Liver (tissue), 10 donors: ENCODE measurements at places on chromosomes 4 and X. TPM values are rescaled to one million over a fixed set of nuclear protein-coding genes. Genes with fewer than 3 reads are reported as not detected.

Gene RRH
- 0.05 TPM for polyA plus RNA-seq

DNA sequence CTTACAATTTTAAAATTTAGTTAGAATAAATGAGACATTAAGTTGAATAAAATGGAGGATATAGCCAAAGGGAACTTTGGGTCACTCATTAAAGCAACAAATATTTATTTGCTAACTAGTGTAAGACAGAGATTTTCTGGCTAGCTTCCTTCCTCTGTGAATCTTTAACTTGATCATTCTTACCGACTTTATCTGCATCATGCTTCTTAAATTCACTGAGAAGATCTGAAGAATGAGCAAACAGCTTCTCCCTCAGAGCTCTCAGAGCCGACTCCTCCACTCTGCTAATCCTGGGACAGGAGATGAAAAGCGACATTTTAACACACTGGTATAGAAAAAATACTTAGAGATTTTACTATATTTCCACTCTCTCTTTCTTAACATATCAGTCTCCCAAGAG lies 35.1 kb downstream of the PPEF2 start:
- H3K4me3 ChIP-seq, result no peak overlapping the region
- no peaks in the 10 kb centered on the region for H3K36me3 ChIP-seq
- H3K27me3 ChIP-seq, result no peaks in the 10 kb centered on the region
- no peaks in the 10 kb centered on the region for H3K4me1 ChIP-seq

- DNase-seq, result peak; percentile 78
- H3K4me1 ChIP-seq, result peaks cover 28% of the 10 kb centered on the region
- H3K27ac ChIP-seq, result peak overlapping the region; percentile 78
- H3K27me3 ChIP-seq, result no peaks in the 10 kb centered on the region
- no peak overlapping the region for H3K4me3 ChIP-seq
These were observed 158.7 kb downstream of the SPRY1 start for GRCh38 chr4:123555233-123555806.

DNA sequence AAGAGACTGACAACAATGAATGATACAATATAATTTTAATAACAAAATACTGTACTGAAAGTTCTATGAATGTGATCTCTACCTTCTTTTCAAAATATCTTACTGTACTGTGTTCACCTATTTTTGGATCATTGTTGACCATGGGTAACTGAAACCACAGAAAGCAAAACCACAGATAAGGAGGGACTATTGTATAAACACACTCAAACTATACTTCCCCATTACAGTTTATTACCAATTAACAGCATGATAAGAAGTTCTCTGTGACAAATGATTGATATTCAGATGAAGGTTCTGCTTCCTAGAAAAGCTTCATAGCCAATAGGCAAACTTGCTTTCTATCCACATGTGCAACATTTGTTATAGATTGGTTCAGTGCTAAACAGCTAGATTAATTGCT lies 50.1 kb downstream of the GABRG1 start:
- no peak overlapping the region for H3K27ac ChIP-seq
- no peak for DNase-seq
- no peaks in the 10 kb centered on the region for H3K36me3 ChIP-seq
- no peak overlapping the region for H3K4me3 ChIP-seq

Gene CYSLTR1
- polyA plus RNA-seq, result 0.54 TPM

- no peaks in the 10 kb centered on the region for H3K4me1 ChIP-seq
- no peaks in the 10 kb centered on the region for H3K27me3 ChIP-seq
- no peak overlapping the region for H3K27ac ChIP-seq
- H3K4me3 ChIP-seq, result no peak overlapping the region
These were observed 144.2 kb downstream of the PDLIM5 start for GRCh38 chr4:94595880-94596483.

GRCh38 chr4:138688408-138689085 lies 327.0 kb upstream of the NOCT start:
- no peaks in the 10 kb centered on the region for H3K4me1 ChIP-seq
- H3K36me3 ChIP-seq, result no peaks in the 10 kb centered on the region
- DNase-seq, result no peak
- H3K4me3 ChIP-seq, result no peak overlapping the region
- H3K27ac ChIP-seq, result no peak overlapping the region
- H3K27me3 ChIP-seq, result no peaks in the 10 kb centered on the region

Gene IRS4
- polyA plus RNA-seq, result not detected

- peaks cover 35% of the 10 kb centered on the region for H3K36me3 ChIP-seq
- H3K27ac ChIP-seq, result no peak overlapping the region
- H3K4me3 ChIP-seq, result no peak overlapping the region
- H3K27me3 ChIP-seq, result no peaks in the 10 kb centered on the region
- H3K4me1 ChIP-seq, result no peaks in the 10 kb centered on the region
These were observed 22.2 kb upstream of the GCNA start for GRCh38 chrX:71556036-71556435.

Gene C4orf51
- not detected for polyA plus RNA-seq

DNA sequence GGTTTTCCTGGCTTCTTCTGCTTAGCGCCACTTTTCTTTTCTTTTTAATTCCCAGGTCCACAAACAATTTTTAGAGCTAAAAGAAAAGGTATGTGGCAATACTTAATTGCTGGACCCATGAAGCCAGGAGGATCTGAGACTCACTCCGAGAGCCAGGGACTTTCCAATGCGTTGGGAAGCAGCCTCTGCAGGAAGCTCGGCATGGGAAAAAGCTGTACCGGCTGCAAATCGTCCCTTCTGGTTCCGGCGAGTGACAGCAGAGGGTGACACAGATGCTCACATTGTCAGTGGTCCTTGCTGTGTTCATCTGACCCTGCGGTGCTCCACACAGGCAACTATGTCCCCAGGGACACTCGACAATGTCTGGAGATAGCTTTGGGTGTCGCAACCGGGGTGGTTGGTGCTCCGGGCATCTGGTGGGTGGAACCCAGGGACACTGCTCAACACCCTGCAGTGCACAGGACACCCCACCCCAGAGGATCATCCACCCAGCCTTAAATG lies 164.0 kb downstream of the PRKX start:
- H3K4me3 ChIP-seq, result no peak overlapping the region
- H3K27me3 ChIP-seq, result no peaks in the 10 kb centered on the region
- H3K27ac ChIP-seq, result no peak overlapping the region

DNA sequence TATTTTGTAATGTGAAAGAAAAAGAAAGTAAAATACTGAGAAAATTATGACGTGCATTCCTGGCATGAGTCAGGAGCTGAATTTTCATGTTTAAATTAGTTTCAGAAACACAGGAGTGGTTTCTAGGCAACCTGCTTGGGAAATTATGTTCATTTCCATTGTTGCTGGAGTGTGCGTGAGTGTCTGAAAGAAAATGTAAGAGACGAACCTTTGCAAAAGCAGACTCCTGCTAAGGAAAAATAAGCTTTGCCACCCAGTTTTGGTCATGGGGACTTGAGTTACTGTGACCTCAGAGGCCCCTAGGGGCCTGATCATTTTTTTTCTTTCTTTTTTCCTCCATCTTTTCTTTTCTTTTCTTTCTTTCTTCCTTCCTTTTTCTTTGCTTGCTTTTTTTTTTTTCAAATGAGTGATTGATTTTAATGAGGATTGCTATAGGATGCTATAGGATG lies 18.8 kb upstream of the CHRNA9 start:
- no peaks in the 10 kb centered on the region for H3K36me3 ChIP-seq
- H3K4me1 ChIP-seq, result peaks cover 8% of the 10 kb centered on the region
- H3K4me3 ChIP-seq, result no peak overlapping the region
- H3K27me3 ChIP-seq, result no peaks in the 10 kb centered on the region
- no peak for DNase-seq
- H3K27ac ChIP-seq, result no peak overlapping the region

Gene NCAPG
- 1.4 TPM for polyA plus RNA-seq

- H3K27me3 ChIP-seq, result no peaks in the 10 kb centered on the region
- H3K36me3 ChIP-seq, result no peaks in the 10 kb centered on the region
- DNase-seq, result peak; percentile 42
These were observed 388.4 kb upstream of the SPOCK3 start for GRCh38 chr4:167622481-167623240.

GRCh38 chrX:112759966-112760365 lies 80.2 kb upstream of the LHFPL1 start:
- no peak overlapping the region for H3K4me3 ChIP-seq
- H3K27ac ChIP-seq, result no peak overlapping the region
- no peak for DNase-seq
- H3K27me3 ChIP-seq, result no peaks in the 10 kb centered on the region
- H3K4me1 ChIP-seq, result no peaks in the 10 kb centered on the region
- no peaks in the 10 kb centered on the region for H3K36me3 ChIP-seq

Gene GPR78
- polyA plus RNA-seq, result not detected

- no peaks in the 10 kb centered on the region for H3K27me3 ChIP-seq
- H3K4me1 ChIP-seq, result no peaks in the 10 kb centered on the region
- H3K4me3 ChIP-seq, result no peak overlapping the region
- peaks cover 2% of the 10 kb centered on the region for H3K36me3 ChIP-seq
These were observed 350.3 kb downstream of the NR3C2 start for GRCh38 chr4:148091896-148092295.

- no peak for DNase-seq
- H3K27ac ChIP-seq, result no peak overlapping the region
- H3K36me3 ChIP-seq, result no peaks in the 10 kb centered on the region
- no peak overlapping the region for H3K4me3 ChIP-seq
These were observed 55.8 kb upstream of the WDR1 start for GRCh38 chr4:10172278-10172921.

- no peaks in the 10 kb centered on the region for H3K36me3 ChIP-seq
- peaks cover 9% of the 10 kb centered on the region for H3K27me3 ChIP-seq
- peaks cover 3% of the 10 kb centered on the region for H3K4me1 ChIP-seq
- H3K4me3 ChIP-seq, result no peak within 1 kb of the TSS
These were observed at the start of gene NKX1-1 for GRCh38 chr4:1406394-1406980. TSS of gene NKX1-1 (minus strand) at chr4:1406442. CDS start at chr4:1406442, 0 bp downstream.

DNA sequence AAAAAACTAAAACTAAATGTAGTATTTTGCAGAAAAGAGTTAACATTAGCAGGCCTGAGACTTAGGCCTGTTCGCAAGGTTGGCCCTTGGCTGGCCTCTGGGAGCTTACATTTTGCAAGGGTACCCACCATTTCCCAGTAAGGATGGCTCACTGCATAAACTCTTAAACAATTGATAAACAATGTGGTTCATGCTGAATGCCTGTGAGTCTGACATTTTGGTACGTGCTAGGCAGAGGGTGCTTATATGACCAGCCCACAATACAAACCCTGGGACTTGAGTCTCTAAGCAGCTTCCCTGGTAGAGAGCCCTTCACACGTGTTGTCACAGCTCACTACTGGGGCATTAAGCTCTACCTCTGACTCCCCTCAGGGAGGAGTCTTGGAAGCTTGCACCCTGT lies 7.4 kb downstream of the PRPS2 start:
- no peak overlapping the region for H3K27ac ChIP-seq
- H3K4me1 ChIP-seq, result no peaks in the 10 kb centered on the region
- no peak overlapping the region for H3K4me3 ChIP-seq
- no peak for DNase-seq
- no peaks in the 10 kb centered on the region for H3K36me3 ChIP-seq
- no peaks in the 10 kb centered on the region for H3K27me3 ChIP-seq

DNA sequence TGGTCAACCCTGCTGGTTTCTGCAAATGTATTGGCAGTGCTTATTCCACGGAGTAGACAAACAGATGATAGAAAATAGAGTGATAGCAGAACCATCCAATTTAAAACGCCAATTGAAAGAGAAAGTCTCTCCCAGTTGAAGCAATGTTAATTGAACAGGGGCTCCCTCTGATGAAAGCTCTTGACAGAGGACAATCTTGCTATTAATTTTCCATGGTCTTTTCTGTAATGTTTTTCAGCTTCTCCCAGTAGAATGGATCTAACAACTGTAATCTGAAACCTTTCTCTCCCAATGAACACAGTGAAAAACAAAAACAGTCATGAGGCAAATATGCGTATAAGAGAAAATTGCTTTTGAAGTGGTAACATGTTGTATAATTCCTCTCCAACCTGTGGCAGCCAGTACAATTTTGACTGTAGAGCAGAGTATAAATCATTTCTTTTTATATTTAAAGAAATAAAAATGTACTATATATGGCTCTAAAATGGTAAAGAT lies 225.1 kb upstream of the GALNTL6 start:
- H3K4me3 ChIP-seq, result no peak overlapping the region
- H3K27me3 ChIP-seq, result no peaks in the 10 kb centered on the region
- H3K36me3 ChIP-seq, result no peaks in the 10 kb centered on the region
- no peaks in the 10 kb centered on the region for H3K4me1 ChIP-seq
- DNase-seq, result no peak
- H3K27ac ChIP-seq, result no peak overlapping the region

GRCh38 chrX:44503560-44503959 lies 39.1 kb downstream of the FUNDC1 start:
- peaks cover 1% of the 10 kb centered on the region for H3K4me1 ChIP-seq
- no peak overlapping the region for H3K4me3 ChIP-seq
- DNase-seq, result no peak
- no peaks in the 10 kb centered on the region for H3K36me3 ChIP-seq
- H3K27me3 ChIP-seq, result no peaks in the 10 kb centered on the region

DNA sequence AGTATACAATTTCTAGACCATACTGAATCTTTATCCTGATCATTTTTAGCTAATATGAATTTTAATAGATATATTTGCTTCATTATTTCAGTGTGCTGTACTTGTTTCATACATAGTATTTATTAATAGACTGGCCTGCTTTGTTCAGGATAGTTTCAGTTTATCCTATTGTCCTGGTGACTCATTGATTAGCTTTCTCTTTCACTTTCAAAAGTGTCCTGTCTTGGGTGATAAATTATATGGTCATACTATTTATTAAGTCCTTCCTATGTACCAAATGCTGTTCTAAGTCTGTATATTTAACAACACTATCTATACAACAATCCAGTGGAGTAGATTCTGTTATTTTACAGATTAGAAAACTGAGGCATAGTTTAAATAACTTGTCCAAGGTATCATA lies 153.8 kb upstream of the RAPGEF2 start:
- no peak overlapping the region for H3K27ac ChIP-seq
- H3K4me1 ChIP-seq, result peaks cover 6% of the 10 kb centered on the region
- no peak for DNase-seq

Gene ZNF141
- polyA plus RNA-seq, result 3.1 TPM

GRCh38 chr4:147777456-147778091 lies 45.7 kb downstream of the ARHGAP10 start:
- no peaks in the 10 kb centered on the region for H3K36me3 ChIP-seq
- H3K27me3 ChIP-seq, result no peaks in the 10 kb centered on the region
- DNase-seq, result no peak
